Activated CD4-positive, alpha-beta T cell treated with anti-CD3 and anti-CD28 coated beads, Interleukin-2, amount 50 U/mL, for 16 hours (primary cell): ENCODE measurements at places on chromosomes 6 and 20.

- no peak for DNase-seq
Measured at GRCh38 chr6:160435935-160436334, 87.8 kb downstream of the SLC22A3 start.

DNA sequence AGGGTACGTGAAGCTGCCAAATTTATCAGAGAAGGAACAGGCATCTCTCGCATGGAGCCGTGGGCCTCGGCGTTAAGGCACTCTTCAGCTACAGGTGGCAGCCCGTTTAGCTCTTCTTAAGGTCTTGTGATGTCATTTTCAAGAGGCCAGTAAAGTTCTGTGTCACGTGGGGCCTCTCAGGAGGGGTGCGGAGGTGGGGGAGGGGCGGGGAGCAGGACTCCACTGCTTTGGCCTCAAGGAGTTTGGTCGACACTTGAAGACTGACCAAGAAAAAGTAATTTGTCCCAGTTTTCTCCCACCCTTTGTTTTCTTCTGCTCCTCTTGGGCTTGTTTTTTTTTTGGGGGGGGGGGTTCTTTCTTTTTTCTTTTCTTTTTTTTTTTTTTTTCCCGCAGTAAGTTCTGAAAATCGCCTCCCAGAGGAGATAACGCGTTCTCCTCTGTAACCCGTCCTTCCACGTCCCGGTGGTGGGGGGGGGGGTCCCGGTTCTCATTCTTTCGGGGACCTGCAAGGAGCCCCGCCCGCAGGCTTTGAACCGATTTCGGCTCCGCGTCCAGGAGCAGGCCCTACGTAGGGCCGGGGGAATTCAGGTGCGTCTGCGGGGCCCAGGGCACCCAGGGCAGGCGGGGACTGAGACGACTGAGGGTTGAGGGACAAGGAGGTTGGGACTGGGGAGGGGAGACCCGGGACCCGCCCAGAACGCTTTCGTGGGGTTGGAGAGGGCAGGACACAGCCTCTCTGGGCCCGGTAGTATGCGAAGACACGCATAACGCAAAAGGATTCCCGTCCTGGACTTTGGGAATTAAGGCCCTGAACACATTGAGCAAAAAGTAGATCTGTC is 26.0 kb downstream of the GPX6 start:
- peak; percentile 72 for DNase-seq

DNA sequence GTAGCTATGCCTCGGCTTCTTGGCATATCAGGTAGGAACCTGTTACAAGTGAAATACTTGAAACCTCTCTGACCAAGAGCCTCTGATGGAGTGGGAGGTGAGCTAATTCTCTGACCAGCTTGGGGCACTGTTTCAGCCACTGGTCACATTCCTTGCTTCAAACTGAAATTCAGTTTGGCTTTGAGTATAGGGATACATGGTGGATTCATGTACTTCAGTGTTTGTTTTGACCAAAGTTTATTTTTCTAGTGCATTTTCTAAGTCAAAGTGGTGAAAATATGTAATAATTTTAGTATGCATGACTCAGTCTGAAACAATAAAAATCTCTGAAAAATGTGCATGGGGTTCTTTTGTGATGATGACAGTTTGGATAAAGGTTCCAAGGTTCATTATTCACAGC is 18.6 kb downstream of the TTPAL start:
- no peak for DNase-seq

GRCh38 chr6:90135667-90136066 is 161.0 kb downstream of the BACH2 start:
- DNase-seq = no peak

DNA sequence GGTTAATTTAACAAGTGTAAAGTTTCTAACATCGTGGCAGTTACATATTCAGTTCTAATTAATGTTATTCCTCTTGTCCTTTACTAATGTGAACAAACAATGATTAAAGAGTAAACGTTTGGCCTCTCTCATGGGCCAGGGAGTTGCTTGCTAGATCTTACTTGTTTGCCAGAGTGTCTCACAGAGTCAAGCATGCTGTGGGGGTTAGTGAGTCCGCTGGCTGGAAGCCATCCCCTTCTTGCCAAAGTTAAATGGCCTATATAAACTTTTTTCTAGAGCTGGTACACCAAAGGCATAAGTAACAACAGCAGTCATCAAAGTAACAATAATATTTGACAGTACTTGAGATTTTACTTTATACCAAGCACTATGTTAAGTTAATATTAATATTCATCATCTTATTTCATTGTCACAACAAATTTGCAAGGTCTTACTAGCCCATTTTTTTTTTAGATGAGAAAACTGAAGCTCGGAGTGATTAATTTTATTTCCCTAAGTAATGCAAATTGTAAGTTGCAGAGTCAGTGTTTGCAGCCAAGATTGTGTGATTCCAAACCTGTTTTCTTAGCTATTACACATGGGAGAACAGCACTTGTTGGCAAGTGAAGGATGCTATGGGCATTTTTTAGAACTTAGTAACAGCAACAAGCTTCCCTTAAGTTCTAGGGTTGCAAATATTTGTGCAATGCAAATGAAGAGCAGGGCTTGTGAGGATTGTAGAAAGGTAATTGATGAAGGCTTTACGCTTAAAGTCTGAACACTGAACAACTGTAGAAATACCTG is 224.5 kb downstream of the RFPL4B start:
- DNase-seq = no peak

DNA sequence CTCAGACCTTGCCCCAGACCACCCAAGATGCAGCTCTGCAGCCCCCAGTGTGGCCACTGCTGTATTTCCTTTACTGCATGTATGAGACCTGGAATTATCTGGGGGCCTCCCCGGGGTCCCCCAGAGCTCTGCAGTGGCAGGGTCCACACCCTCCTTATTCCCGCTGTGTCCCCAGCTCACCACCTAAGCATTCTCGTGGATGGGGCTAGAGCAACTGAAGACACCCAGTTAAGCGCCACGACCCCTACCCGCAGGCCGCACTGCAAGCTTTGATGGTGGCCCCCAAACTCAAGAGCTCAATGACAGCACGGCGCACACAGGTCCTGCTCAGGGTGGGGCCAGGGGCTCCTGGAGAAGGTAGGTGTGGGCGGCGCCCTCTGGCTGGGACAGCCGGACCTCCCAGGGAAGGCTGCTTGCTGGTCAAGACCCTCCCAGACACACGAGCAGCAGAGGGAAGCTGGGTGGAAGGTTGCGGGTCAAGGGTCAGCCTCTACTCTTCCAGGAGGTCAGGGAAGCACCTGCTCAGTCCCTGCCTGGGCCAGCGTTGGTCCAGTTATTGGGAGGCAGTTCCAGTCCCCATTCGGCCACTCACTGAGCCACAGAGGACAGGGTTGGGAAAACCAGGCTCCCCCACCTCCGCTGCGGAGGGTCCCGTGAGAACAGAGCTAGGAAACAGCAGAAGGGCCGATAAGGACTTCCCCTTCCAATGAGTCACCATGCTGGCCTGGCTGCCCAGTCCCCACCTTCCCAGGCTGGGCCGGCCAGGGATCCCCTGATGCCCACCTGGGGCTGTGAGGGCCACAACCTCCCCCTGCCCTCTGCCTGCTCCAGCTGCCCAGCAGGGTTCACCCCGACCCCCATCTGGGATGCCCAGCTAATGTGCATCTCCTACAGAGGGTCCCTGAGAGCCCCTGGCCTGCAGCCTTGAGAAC is 2.9 kb downstream of the LAMA5 start:
- DNase-seq = no peak

- no peak for DNase-seq
Measured at GRCh38 chr6:27333642-27334040, 21.6 kb upstream of the POM121L2 start.

DNA sequence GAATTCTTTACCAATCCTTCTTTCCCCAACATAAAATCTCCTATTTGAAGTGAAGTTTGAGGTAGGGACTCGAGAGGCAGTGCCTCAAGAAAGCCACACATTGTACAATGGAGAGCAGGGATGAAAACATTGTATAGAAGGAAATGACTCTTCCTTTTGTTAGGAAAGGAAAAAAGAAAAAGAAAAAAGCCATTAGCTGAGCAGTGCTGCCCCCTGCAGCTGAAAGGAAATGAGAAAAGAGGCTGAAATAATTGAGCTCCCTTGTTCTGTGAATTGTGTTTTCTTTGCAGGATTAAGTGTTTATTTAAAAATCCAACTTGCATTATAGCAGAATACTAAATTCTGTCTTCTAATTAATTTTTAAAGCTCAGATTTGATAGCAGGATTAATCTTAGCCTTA is 162.9 kb upstream of the SASH1 start:
- DNase-seq = no peak

- no peak for DNase-seq
Measured at GRCh38 chr6:168828800-168829199, 387.8 kb downstream of the SMOC2 start.

GRCh38 chr6:131948692-131949619 is 2.2 kb downstream of the CCN2 start:
- no peak for DNase-seq

GRCh38 chr6:129790785-129791184 is 70.3 kb downstream of the TMEM244 start:
- no peak for DNase-seq

DNA sequence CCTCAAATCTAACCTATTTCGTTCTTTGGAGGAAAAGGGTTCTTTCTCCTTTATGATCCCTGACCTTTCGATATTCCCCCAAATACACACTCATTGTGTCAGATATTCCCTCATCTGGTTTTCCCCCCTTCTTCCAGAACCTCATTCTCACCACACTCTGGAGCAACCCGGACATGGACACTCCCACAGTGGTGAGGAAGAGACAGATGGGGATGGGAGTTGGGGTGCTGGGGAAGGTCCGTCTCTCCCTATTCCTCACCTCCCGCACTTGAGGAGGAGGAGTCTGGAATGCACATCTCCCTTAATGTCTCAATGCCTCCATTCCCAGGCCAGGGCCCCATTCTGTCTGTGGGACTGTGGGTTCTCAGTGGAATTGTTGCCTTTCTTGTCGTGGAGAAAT is 1.3 kb downstream of the SLC39A7 start:
- no peak for DNase-seq

GRCh38 chr6:44304282-44305199 is 8.6 kb downstream of the AARS2 start:
- peak; percentile 40 for DNase-seq

- no peak for DNase-seq
Measured at GRCh38 chr6:168104636-168105035, 25.6 kb upstream of the FRMD1 start.

DNA sequence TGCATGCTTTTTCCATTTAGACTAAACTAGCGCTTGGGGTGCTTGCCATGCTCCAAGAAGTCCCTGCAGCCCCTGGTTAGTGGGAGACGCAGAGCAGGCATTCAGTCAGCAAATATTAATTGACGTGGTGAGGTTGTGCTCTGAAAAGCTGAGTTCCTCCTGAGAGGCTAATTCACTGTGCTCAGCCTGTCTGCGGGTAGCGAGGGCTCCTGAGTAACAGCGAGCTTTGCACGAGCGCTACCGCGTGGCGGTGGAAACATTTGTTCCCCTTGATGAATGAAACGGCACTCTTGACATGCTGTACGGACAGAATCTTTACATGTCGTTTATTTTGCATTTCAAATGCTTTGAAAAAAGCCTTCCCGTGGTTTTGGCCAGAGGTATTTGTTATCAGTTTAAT is 170.6 kb upstream of the AGPAT4 start:
- peak; percentile 21 for DNase-seq

DNA sequence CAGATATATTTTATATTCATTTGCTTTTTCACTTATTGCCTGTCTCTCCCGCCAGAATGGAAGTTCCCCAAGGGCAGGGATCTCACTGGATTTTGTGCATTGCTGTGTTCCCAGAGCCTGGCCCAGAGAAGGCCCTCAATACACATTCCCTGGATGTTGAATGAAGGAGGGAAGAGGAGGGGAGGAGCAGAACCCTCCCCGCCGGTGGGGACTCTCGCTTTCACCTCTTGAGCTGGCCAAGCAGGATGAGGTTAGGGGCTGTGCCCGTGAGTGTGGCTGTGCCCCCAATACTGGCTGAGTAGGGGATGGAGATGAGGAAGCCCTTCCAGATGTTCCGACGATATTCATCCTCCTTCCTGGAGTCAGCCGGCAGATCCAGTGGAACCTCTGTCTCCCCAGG is 45.5 kb upstream of the OCSTAMP start:
- no peak for DNase-seq

- DNase-seq = no peak
Measured at GRCh38 chr20:24870881-24871280, 78.2 kb upstream of the CST7 start.

DNA sequence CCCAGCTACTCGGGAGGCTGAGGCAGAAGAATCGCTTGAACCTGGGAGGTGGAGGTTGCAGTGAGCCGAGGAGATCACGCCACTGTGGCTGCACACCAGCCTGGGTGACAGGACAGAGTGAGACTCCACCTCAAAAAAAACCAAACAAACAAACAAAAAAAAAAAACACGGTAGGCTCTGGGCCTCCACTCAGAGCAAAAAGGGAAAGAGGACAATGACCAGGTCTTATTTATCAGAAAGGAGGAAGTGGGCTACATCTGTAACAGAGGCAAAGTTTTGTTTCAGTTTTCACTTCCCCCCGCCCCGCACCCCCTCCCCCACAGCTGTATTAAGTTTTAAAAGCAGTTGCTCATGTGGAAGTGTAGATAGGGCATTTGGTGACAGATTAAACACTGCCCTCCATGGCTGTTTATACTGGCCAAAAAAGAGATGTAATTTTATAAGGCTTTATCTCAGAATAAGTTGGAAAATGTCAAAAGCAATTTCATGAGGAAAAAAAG is 114.6 kb downstream of the RCAN2 start:
- no peak for DNase-seq

GRCh38 chr20:50111120-50111828 is 1.7 kb downstream of the UBE2V1 start:
- peak; percentile 87 for DNase-seq

DNA sequence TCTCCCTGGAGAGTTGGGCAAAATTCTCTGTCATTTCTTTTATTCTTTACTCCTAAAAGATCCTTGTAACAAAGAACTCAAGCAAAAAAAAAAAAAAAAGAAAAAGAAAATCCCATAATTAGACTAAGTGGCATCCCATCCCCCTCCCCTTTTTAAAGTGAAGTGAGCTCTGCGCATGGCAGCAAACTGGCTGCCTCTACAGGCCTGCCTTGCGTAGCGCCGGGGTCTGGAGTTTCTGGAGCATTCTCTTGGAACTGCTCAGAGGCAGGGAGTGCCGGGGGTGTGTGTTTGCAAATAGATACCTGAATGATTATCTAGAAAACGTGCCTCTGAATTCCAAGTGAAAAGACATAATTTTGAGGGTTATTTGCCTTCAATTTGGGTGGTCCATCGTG is 48.1 kb downstream of the FOXC1 start:
- no peak for DNase-seq

GRCh38 chr6:33014841-33015634 is 5.6 kb upstream of the HLA-DOA start:
- peak; percentile 83 for DNase-seq

- no peak for DNase-seq
Measured at GRCh38 chr20:22999756-23000155, 35.4 kb upstream of the SSTR4 start.

- no peak for DNase-seq
Measured at GRCh38 chr6:121540210-121540609, 104.8 kb downstream of the GJA1 start.

DNA sequence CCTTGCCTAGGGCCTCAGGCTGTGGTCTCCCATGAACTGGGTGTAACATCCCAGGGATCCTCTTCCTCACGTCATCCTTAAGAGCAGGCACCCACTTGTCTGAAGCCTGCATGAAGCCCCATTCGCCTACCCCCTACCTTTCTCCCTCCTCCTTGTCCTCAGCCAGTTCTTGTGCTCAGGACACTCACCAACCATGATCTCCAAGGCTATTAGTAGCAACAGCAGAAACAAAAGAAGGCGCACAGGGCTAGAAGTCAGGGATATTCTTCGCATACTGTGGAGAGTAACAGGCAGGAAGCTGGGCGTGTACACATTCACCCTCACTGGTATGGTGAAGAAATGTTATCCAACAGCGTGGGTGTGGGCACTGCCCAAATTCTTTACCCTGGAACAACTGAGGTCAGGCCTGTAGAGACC is 7.3 kb downstream of the RAET1E start:
- DNase-seq = no peak

GRCh38 chr6:117613920-117614560 is 11.7 kb upstream of the GOPC start:
- DNase-seq = no peak
